Activated T-cell treated with anti-CD3 and anti-CD28 coated beads for 4 hours (primary cell): ENCODE measurements at places on chromosomes 11 and 22.

- no peak for DNase-seq
Observed at GRCh38 chr11:121927097-121927785, 188.8 kb downstream of the BLID start.

DNA sequence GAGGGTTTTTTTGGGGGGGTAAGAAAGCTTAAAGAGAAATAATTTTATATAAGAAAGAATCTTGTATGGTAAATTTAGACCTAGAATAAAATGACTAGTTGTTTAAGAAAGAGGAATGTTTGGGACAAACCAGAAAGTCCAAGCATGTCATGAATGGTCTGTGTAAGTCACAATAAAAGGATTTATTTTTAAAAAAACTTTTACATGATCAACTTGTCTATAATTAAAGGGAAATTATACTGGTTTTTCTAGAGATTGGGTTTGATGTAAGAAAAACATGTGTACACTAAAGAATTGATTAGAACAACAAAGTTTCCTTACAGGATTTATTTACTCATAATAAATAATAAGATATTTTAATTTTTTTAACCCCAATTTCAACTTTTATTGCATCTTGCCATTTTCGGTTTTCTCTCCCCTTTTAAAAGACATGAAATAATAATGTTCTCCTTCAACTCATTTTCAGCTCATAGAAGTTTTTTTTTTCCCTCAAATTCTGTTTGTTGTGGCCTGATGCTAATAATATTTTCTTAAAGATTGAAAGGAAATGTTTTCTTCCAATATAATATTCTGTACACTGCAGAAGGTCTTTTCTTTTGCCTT, 35.4 kb upstream of the INCENP start:
- DNase-seq = no peak

DNA sequence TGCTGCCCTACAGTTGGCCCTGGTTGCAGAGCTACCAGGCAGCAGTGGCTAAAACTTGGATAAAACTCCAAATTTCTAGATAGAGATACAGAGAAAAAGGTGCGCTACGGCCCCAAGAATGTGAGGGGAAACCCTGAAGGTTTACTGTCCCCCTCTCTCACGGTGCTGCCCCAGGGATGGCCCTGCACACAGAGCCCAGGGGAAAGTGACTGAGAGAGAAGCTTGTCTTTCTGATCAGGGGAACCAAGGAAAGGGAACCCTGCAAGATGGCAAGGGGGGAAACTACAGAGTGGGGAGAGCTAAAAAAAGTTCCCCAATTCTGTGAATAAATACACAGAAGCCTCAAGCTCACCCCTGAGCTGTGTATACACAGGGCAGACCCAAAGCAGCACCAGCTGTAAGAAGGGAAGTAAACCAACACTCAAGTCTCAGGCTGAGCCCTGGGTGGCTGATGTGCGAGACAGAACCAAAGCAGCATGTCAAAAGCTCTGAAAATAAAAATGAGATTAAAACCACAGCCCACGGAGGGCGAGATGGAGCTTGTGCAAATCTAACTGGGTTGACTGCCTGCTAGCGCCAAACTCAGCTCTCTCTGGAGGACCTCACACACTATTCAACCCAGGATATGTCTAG, 22.1 kb downstream of the GNB1L start:
- no peak for DNase-seq

GRCh38 chr11:32080361-32080980, 10.4 kb upstream of the RCN1 start:
- DNase-seq = no peak

DNA sequence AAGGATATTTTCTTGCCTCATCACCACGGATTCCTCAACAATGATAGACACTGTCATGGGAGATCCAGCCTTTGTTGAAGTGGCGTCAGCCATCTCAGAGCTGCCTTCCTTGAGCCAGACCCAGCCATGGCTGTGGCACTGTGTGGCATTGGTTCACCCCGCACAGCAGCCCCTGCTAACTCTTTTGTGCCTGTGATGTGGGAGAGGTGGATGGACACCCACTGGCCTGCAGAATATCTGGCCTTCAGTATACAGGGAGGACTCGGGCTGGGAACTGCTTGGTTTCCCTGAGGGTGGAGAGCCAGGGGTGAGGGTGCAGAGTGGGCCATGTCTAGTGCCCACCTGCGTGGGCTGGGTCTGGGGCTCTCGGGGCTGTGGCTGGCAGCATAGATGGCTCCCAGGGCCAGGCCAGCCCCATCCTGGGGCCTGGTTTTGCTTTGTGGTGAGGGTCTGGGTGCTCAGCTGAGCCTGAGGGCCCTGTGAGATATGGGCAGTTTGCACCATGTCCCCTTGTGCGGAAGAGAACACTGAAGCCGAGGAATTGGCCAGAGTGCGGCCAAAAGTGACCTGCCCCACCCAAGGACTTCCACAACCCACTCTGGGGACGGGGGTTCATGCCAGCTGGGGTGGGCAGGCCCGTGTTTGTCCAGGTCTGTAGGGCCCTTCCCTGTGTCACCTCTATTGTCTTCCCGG, 6.1 kb downstream of the CLDN5 start:
- no peak for DNase-seq

DNA sequence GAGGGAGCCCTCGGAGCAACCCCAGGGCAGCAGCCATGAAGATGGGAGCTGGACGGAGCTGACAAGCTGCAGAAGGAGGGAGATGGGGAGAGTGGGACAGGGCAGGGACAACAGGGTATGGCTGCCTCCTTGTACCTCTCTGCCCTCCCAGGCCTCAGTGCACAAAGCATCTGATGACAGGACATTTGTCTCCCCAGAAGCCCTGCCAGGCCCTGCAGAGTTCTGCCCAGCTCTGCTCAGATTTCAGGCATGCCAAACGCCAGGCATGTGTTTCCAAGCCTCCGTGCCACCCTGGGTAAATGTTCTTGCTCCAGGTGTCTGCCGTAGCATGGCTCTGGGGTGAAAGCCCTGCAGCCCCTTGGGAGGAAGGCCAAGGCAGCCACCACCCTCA, 1.1 kb upstream of the IFITM10 start:
- DNase-seq = no peak

GRCh38 chr11:22193348-22194051, 615 bp downstream of the ANO5 start:
- DNase-seq = no peak

- DNase-seq = no peak
Observed at GRCh38 chr22:17369439-17370025, at the start of gene CECR2. TSS of gene CECR2 (plus strand) at chr22:17369460. CDS start at chr22:17369784, 324 bp downstream.

- no peak for DNase-seq
Observed at GRCh38 chr11:10926801-10927211, 69.0 kb upstream of the ZBED5 start.

GRCh38 chr11:8335683-8336082, 72.0 kb upstream of the LMO1 start:
- DNase-seq = no peak

DNA sequence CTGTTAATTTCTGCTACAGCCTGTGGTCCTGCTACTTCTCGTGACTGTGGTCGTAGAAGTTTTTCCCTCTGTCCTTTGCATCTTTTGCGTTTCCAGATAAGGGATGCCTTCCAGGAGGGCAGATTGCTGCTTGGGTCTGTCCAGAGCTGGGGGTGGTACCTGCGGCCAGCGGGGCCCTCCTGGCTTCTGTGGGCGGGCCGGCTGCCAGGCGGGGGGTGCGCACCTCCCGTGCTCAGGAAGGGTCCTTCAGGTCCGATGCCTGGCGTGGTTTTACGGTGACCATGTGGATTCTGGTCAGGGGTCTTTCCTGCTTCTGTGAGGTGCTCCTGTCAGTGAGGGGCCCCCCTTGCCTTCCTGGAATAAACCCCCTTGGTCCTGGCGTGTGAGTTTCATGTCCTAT, 84.8 kb downstream of the KCNQ1 start:
- DNase-seq = no peak

DNA sequence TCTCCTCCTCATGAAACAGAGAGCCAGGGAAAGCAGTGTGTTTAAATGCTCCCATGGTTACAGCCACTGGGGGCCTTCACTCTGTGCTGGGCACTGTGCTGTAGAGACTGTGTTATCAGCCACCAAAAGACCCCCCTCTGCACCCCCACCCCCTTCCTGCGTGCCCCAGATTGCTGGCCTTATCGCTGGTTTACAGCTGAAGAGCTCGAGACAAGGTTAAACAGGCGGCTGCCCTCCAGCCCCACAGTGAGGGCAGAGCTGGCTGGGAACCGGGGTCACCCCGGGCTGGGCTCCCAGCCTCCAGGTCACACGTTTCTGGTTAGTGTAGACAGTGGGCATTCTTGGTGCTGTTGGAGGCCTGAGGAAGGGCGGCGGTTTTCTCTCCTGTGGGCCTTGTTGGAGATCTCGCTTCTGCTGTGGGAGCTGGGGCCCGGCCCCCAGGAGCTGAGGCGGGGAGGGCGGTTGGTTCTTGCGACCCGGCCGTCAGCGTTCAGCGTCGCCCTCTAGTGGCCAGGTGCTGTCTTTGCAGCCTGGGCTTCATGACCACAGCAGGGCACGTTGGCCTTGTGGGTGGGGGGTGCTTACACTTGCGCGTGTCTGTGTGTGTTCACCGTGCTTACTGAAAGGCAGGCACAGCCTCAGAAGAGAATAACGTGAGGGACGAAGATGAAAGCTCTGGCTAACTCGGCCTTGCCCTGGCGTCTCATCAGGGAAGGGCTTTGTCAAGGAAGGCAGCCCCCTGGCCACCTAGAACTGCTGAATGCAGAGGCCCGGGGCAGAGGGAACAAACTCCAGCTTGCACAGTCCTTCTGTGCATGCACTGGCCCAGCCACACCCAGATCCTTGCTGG, 40.8 kb downstream of the TBC1D22A start:
- DNase-seq = peak; percentile 63

- DNase-seq = no peak
Observed at GRCh38 chr11:88061111-88061510, 114.1 kb downstream of the RAB38 start.

DNA sequence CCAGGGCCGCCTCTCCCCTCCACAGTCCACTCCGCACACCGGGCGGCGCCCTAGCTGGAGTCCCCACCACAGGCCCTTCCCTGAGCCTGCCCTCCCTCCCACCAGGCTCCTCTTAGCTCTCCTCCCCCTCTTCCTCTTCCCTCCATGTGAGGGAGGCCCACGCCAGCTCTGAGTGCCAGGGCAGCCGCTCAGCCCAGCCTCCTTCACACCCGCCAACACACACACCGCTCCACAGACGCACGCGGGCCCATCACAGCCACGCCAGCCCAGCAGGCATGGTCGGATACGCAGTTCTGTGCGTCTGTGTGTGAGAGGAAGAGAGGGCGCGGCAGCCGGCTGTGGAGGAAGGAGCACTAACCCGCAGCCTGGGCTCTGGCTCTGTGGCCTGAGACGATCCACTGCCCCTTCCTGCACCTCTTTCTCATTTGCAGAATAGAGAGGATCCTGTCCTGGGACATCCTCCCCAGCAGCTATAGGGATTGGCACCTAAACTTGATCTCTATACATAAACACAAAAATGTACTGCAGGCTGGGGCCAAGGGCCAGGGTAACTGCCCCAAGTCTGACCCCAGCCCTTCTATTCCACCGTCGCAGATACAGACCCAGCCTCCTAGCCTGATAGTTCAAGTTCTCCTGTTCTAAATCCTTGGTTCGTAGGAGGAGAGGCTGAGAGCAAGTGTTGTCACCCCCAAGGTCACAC, 3.5 kb downstream of the CHRM4 start:
- no peak for DNase-seq

GRCh38 chr22:46524203-46524740, 13.1 kb downstream of the CELSR1 start:
- no peak for DNase-seq

GRCh38 chr11:65298131-65298535, 16.5 kb upstream of the CDC42EP2 start:
- no peak for DNase-seq

- DNase-seq = no peak
Observed at GRCh38 chr11:133388260-133388659, 144.0 kb downstream of the OPCML start.

GRCh38 chr11:92827132-92827531, 142.3 kb upstream of the MTNR1B start:
- no peak for DNase-seq

- no peak for DNase-seq
Observed at GRCh38 chr22:48489551-48490499, 1337.8 kb downstream of the BRD1 start.

GRCh38 chr22:22578702-22579424, 19.8 kb upstream of the PRAME start:
- DNase-seq = no peak

- DNase-seq = no peak
Observed at GRCh38 chr22:38203090-38203810, 1.5 kb downstream of the MAFF start.

GRCh38 chr11:106098893-106099553, 21.6 kb downstream of the AASDHPPT start:
- DNase-seq = no peak

DNA sequence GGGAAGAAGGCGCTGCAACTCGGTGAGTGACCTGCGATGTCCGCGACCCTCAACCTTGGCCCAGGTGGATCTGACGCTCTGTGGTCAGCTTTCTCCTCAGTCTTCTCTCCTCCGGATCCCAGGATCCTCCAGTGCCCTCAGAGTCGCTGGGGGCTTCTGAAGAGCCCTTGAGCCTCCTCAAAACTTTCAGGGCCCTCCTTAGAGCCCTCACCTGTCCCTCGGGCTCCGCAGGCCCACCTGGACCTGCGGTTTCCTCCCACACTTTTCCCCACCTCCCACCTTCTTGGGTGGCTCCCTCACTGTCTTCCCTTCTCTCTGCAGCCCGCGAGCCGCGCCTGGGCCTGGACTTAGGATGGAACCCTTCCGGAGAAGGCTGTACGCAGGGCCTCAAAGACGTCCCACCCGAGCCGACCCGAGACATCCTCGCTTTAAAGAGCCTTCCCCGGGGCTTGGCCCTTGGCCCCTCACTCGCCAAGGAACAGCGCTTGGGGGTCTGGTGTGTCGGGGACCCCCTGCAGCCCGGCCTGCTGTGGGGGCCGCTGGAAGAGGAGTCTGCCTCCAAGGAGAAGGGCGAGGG, 335 bp downstream of the ZNF408 start:
- no peak for DNase-seq

DNA sequence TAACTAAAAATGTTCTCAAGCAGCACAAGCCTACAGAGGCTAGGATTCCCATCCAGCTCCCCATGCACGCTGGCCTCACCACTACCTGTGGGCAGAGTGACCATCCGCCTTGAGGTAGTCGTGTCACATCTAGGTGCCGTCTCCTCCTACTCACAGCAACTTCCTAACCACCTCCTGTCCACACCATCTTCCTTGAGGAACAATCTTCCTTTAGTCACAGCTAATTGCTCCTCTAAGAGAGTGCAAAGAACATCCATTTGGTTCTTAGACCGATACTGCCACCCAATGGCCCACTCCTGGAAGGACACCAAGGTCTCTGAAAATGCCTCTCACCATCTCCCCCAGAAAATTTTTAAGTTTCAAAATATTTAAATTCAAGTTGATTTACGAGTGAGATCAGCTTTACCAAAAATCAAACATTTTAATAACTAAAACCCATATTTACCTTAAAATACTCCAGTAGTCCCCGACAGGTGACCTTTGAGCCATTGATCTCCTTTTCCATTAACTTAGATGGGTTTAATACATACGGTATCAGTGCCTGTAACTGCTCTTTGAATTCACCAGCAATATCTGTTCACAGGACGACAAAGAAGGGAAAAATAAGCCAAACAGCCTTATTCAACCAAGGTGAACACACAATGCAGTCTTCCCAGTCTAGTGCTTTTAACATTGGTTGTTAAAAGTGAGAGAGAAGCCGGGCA, 21.7 kb upstream of the PLAAT3 start:
- peak; percentile 69 for DNase-seq

- DNase-seq = no peak
Observed at GRCh38 chr22:38770257-38770949, 14.6 kb upstream of the SUN2 start.
